ENCODE measurements at places on chromosomes 4 and X.

DNA sequence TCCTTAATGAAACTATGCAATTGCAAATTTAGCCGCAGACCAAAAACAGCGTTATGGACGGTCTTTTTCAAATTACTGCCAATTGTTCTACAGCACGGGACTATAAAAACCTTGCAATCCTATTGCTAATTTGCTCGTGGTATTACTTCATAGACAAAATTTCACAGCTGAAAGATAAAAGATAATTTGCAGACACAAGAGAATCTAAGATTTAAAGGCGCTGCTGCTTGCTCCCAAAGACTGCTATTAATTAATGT is 1.4 kb upstream of the CAMK2D start:
- no peak for DNase-seq

- no peak for DNase-seq
Measured at GRCh38 chrX:110293658-110294057, 24.2 kb downstream of the AMMECR1 start.

DNA sequence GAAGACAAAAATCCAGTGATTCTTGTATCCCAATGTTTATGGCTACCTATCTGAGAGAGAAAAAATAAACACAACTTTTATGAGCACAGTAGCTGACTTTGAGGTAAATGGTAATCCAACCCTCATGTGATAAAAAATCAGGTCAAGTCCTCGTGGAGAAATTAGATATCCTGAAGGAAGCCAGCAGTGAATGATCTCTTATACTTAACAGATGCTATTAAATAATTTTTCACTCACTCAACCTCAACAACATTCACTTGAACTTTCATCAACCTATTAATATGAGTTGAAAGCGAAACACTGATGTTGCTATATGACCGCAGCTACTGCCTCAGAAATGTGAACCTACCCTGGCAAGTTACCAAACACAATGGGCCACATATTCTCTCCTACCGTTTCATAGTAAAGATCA is 105.4 kb downstream of the GPC3 start:
- no peak for DNase-seq

- no peak for DNase-seq
Measured at GRCh38 chrX:53442322-53442631, 8.1 kb upstream of the HSD17B10 start.

GRCh38 chrX:71616672-71617529 is 1.4 kb downstream of the CXCR3 start:
- DNase-seq = no peak

DNA sequence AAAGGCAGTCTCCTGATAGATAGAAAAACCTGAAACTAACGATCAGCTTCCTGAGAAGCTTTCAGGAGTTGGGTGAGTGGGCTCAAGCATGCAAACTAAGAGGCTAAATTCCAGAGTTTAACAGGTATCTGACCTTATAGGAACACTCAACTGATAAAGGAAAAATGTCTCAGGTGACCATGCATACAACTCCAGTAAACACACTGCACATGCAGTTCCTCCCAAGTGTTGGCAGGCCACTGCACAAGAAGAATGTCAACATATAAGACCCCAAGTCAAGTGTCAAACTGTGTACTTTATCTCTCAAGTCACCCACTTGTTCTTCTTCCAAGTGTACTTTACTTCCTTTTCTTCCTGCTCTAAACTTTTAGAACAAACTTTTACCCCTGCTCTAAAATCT is 981.2 kb downstream of the FAM133A start:
- no peak for DNase-seq

GRCh38 chrX:129932821-129933321 is 26.9 kb downstream of the UTP14A start:
- DNase-seq = no peak

DNA sequence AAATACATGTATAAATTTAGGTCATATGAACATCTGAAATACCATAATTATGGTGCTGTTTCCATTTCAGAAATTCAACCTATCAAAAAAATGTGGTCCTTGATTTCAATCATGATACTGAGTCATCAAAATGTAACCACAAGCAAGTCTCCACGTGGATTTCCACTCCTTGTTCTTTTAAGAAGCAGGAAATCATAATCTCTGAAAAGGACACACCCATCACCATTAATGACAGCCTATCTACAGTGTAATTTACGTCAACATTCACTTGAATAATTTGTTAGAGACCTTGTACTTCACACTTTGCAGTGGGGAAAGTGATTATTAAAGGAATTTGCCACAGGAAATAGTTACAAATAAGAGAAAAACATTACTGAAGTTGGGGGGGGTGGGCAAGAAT is 17.7 kb upstream of the SLC7A11 start:
- DNase-seq = no peak

DNA sequence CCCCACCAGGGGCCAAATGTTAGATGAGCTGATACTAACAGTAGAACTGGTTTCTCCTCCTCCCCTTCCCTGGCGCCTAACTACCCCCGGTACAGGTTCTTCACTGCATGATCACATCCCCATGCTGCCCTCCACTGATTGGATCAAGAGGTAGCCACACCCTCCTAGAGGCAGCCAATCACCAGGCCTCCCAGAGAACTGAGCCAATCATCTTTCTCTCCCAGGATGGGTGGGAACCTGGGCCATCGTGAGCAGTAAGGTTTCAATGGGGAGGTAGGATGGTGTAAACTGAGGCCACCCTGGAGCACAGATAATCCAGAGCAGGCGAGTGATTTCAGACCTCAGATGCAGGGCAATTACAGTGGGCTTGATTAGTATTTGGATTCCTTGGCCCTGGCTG is 64.2 kb downstream of the PPP2R2C start:
- no peak for DNase-seq

GRCh38 chr4:42080306-42080705 is 72.1 kb downstream of the BEND4 start:
- DNase-seq = no peak

DNA sequence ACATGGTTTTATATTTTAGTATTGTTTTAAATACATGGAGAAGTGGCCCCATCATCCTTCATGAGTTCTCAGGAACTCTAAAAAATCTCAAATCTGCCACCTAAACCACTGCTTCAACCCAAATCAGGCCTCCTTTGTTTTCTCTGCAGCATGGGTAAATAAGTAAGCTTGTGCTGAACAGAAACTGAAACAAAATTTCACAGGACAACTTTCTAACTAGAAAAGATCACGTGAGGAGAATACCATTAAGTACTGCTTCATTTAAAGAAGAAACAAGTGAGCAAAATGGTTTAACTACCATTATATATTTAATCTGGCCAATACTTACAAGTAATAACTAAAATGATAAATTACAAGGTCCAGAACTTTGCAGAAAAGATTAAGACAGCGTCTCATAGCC is 2.5 kb downstream of the ARAP2 start:
- DNase-seq = no peak

GRCh38 chr4:42416017-42416416 is 18.7 kb downstream of the SHISA3 start:
- no peak for DNase-seq

- DNase-seq = no peak
Measured at GRCh38 chr4:145716661-145717200, 36.8 kb downstream of the C4orf51 start.

DNA sequence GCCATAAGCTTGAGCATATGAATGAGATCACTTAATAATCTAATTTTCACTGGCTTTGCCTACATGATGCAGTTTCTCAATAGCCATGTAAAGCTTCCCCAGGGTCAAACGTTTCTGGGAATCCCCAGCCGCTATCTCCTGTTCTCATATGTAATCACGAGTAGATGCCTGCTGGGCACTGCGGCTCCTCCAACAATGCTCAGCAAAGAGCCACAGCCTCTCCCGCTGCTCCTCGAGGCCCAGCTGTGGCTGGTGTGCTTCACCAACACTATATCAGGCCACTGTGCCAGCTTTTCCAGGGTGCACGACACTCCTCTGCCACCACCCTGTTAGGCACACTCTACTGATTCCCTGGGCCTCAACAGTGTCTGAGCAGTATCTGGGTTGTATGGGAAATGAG is 78.3 kb upstream of the RASGEF1B start:
- no peak for DNase-seq

DNA sequence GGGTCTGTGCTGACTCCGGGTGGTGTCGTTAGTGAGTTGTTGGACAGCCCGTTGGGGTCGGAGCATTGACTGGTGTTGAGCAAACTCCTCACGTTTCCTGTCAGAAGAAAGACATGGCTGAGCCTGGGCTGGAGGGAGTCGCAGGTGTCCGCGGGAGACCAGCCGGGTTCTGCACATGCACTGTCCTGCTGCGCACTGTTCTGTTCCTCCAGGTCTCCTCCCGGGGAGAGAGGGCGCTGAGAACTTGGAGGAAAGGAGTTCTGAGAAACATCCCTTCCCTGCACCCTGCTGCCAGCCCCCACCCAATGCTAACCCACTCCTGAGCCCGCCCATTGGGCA is 1.1 kb downstream of the ZNF141 start:
- DNase-seq = no peak

DNA sequence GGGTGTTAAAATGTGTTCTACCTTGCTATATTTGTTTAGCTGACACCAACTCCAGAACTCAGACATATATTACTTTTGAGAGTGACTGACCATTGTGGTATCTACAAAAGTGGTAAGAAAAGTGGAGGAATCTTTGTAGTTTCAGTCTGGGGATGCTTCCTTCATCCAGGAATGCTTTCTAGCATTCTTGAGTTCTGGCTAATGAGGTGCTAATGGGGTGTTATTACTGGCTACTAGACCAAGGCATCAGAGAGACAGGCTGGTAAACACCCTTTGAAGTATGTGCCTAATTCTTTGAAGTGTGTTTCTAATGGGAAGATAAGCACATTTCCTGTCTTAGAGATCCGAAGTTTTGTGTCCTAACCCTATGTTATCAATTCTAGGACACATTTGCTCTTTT is 310.4 kb downstream of the SPRY1 start:
- no peak for DNase-seq

DNA sequence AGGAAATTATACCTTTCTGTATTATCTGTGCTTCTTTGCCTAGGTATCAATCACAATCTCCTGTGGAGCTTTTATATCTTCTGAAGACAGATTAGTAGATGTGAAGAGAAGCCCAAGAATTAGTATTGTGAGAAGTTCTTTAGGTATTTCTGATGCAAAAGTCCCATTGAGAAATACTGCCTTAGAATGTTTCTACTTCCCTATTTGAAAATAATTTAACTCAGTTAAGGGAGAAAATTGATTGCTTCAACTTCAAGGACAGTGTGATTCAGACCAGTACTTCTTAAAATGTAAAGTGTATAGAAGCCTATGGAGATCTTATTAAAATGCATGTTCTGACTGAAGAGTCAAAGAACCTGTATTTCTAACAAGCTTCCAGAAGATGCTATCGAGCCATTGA is 9.0 kb downstream of the EIF1AX start:
- DNase-seq = no peak

GRCh38 chr4:104589264-104589868 is 94.7 kb upstream of the CXXC4 start:
- no peak for DNase-seq

DNA sequence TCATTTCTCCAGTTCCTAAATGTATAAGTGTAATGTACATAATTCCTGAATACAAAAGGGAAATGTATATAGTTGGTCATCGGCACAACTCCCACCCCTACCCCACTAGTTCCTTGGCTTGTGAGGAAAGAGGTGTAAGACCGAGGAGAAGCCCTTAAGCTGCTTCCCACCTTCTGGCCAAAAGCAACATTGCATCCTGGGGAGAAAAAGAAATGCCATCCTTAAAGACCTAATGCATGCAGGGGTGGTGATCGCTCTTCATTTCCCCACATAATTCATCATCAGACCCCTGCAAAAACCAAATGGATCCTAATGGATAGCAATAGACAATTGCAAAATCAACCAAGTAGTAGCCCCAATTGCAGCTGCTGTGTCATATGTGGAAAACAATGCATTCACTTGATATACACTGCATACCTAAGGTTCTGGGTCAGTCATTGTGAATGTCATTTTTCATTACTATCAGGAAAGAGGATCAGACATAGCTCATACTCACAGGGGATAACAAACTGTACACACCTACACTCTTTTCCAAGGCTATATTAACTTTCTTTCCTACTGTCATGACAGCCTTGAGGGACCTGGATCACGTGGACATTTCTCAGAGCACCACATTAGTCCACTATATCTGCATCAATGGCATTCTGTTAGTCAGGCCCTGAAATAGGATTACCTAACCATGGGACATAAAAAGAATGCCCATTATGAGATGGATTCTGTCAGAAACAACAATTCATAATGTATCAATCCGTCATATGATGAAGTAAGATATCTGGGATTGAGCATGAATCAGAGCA is 31.7 kb upstream of the NFXL1 start:
- no peak for DNase-seq

DNA sequence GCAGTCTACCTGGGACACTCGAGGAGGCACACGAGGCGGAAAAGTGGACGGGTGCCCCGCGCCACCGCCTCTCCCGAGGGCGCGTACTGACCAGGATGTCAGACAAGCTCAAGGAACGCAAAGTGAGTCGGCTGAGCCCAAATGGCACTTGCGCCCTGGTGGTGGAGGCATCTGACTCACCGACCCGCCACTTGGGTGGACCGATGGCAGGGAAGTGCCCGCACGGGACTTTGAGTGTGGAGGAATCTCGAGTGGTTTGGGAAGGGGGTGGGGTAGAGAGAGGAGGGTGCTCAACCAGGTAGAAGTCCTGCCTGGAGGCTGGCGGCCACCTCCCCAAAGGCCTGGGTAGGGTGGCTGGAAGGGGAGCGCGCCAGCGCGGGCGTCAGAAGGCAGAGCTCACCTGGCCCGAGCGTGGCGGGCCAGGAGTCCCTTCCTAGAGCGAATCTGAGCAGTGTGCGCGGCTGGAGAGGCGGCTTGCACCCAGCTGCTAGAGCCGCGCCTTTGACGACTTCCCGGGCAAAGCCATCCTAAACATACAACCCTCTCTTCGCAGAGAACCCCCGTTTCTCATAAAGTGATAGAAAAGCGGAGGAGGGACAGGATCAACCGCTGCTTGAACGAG is 655 bp downstream of the HELT start:
- no peak for DNase-seq

- DNase-seq = no peak
Measured at GRCh38 chr4:165301833-165302232, 25.6 kb upstream of the MSMO1 start.

- no peak for DNase-seq
Measured at GRCh38 chrX:120309873-120310705, 1.2 kb downstream of the TMEM255A start.

- no peak for DNase-seq
Measured at GRCh38 chr4:82780170-82780751, 18.3 kb downstream of the SCD5 start.

- DNase-seq = no peak
Measured at GRCh38 chr4:81471298-81471587, 464 bp downstream of the RASGEF1B start.

DNA sequence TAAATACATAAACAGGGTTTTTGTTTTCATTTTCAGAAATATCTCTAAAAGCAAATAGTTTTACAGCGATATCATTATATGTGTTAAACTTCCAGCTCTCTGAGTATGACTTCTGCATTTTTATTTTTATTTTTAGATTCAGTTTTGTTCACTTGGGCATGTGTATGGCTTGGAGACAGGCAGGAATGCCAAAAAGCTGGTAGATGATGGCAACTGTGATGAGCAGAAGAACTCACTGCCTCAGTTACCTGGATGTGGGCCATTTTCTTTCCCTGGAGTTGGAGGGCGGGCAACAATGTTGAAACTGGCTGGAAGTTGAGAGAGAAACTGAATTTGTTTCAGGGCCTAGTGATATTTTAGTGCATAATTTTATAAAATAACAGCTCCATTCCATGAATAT is 266.4 kb downstream of the ARHGAP24 start:
- DNase-seq = no peak

GRCh38 chrX:30863974-30864373 is 25.1 kb downstream of the TAB3 start:
- no peak for DNase-seq

GRCh38 chr4:56227301-56227835 is 159.9 kb downstream of the AASDH start:
- no peak for DNase-seq
